HS-27A (cell line): ENCODE measurements at places on chromosomes 5 and 9.
A peak's percentile ranks its signal among the peaks of the same experiment; 100 is the strongest.

- DNase-seq = no peak
Measured at GRCh38 chr9:81693671-81694378, 4.5 kb upstream of the TLE1 start.

GRCh38 chr9:28320616-28321015 is 747.3 kb upstream of the C9orf72 start:
- no peak for DNase-seq

- peak; percentile 30 for DNase-seq
Measured at GRCh38 chr9:131734165-131734610, 5.7 kb downstream of the RAPGEF1 start.

- DNase-seq = no peak
Measured at GRCh38 chr9:75712700-75713099, 177.8 kb upstream of the PCSK5 start.
